ENCODE measurements at places on chromosomes 2 and 18.

- no peak for DNase-seq
These were observed 12.1 kb downstream of the TCF7L1 start for GRCh38 chr2:85145116-85145820.

GRCh38 chr2:109439390-109439786, 174.4 kb downstream of the SEPTIN10 start:
- DNase-seq, result no peak

- DNase-seq, result peak; percentile 47
These were observed 115.8 kb downstream of the CABLES1 start for GRCh38 chr18:23250893-23251656.

- DNase-seq, result peak; percentile 73
These were observed 154.3 kb downstream of the EIPR1 start for GRCh38 chr2:3223080-3223923.

DNA sequence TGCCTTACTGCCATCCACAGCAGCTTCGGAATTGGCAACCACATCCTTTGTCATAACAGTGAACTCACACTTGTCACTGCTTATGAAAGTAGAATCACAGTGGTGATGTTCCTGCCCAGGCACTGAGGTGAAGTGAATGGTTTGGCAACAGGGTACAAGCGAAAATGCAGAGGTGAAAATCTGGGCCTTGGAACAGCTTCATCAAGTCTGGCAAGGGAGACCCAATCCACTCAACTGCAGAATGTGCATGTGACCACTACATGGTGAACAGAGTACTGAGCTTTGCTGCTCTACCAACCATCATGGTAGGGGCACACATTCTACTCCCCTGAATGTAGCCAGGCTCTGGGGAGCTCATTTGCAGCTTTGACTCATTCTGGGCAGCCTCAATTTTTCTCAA, 15.0 kb upstream of the SKA1 start:
- no peak for DNase-seq

GRCh38 chr2:222485367-222486211, 61.2 kb downstream of the SGPP2 start:
- no peak for DNase-seq

DNA sequence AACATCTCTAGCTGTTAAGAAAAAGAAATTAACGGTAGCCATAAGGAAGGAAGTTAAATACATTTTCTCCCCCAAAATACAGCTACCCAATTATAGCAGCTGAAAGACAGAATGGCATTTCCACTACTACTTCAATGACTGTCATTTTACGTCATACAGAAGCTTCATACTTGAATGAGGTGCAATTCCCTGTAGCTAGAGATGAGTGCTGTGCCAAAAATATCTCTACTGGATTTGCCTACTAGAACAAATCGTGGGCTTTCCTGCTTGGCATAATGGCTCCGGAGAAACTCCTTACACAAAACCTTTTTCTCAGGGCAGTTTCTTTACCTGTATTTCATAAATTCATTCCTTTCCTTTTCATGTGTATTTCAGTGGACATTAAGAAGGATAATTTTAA, 36.3 kb upstream of the NRXN1 start:
- no peak for DNase-seq

DNA sequence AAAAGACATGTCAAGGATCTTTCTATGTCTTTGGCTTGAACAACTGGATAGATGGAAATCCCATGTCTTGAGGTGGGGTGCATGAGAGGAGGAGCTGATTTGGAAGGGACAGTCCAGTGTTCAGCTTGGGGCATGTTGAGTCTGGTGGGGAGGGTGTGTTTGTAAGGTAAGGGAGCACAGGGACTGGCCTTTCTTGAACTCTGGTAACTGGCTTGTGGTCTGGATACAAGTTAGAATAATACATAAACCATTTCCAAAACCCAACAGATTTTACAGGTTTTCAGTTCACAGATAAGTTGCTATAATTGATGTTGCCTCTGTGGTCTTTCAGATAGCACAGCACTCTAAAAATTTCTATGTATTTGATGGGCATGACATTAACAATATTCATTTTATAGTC, 24.2 kb downstream of the RHBDD1 start:
- DNase-seq, result no peak

DNA sequence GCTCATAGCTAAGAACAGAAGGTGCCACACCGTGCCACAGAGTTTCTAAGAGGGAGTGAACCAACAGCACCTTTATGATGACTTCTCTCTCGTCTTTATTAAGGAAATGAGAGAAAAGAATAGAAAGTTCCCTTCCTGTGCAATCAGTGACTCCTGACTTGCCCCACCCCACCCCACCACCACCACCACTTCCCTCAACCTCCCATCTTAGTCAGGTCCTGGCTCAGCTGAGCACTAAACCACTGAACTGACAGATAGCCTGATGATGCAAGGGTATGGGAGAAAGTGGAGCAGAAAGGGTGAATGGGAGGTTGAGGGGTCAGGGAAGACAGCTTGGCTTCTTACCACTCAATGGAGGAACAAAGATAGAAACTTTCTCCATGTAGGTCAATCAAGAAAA, 75.2 kb upstream of the RMDN2 start:
- peak; percentile 37 for DNase-seq

DNA sequence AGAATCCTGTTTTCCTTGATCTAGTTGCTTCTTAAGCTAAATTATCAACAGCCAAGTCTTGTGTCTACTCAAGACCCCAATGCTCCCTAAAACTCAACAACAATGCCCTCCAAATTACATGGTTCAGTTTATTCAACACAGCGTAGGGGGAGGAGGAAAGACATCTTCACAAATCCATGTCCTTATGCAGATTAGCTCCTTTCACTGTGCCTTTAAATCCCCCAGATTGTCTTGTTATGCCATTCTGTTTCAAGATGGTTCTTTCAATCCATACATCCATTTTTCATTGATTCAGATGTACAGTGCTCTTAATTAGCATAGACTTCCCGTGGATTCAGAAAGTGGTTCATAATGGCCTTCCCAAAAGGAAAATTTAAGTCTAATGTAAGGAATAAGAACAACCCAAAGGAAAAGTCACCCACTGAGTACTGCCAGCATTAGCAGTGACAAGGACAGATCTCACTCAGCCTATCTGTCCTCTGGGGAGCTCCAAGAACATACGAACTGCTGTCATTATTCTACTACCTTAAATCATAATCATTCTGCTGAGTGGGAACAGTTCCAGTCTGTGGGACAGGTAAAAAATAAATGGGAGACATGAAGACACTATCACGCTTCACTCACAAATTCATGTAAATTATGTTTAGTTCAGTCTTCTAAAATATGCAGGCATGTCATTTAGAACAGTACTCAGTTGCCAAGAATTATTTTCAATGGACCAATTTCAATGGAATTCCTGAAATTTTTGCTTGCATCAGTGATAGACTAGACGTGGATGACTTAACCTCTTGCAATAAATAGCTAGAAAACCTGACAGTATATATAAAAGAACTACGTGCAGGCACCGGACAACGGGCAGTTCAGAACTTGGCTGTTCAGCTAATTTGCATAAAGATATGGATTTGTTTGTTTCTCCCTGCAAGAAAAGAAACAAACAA, 58.9 kb upstream of the RNU4ATAC start:
- DNase-seq, result no peak

All from CD4-positive, alpha-beta T cell treated with Interleukin-15 for 1 hour (primary cell).